ENCODE measurements at places on chromosomes 11 and 22. TPM values are rescaled to one million over a fixed set of nuclear protein-coding genes. Genes with fewer than 3 reads are reported as not detected.

The OR52I1 gene
- total RNA-seq = not detected

The PTGDR2 gene
- 3.3 TPM for total RNA-seq

The TMPRSS4 gene
- not detected for total RNA-seq

The OPCML gene
- 1.2 TPM for total RNA-seq

The CNTN5 gene
- 0.05 TPM for total RNA-seq

The P2RX6 gene
- 4.6 TPM for total RNA-seq

- peak overlapping the region; percentile 79 for H3K27ac ChIP-seq
- H3K36me3 ChIP-seq = no peaks in the 10 kb centered on the region
- H3K4me1 ChIP-seq = peaks cover 53% of the 10 kb centered on the region
- H3K27me3 ChIP-seq = no peaks in the 10 kb centered on the region
- DNase-seq = no peak
- no peak overlapping the region for H3K4me3 ChIP-seq
These were observed 111.2 kb downstream of the MICAL3 start for GRCh38 chr22:17912945-17913721.

The PDE2A gene
- 10.4 TPM for total RNA-seq

The EMID1 gene
- total RNA-seq = 0.42 TPM

- no peaks in the 10 kb centered on the region for H3K27me3 ChIP-seq
- no peaks in the 10 kb centered on the region for H3K36me3 ChIP-seq
- peaks cover 18% of the 10 kb centered on the region for H3K4me1 ChIP-seq
These were observed 24.2 kb downstream of the MRTFA start for GRCh38 chr22:40612291-40612751.

The MICAL2 gene
- total RNA-seq = 95.7 TPM

The GDPD4 gene
- total RNA-seq = not detected

- H3K36me3 ChIP-seq = no peaks in the 10 kb centered on the region
- peaks cover 5% of the 10 kb centered on the region for H3K4me1 ChIP-seq
- H3K27me3 ChIP-seq = no peaks in the 10 kb centered on the region
- DNase-seq = no peak
- H3K27ac ChIP-seq = no peak overlapping the region
These were observed 6.8 kb upstream of the POLR3H start for GRCh38 chr22:41550952-41551491.

DNA sequence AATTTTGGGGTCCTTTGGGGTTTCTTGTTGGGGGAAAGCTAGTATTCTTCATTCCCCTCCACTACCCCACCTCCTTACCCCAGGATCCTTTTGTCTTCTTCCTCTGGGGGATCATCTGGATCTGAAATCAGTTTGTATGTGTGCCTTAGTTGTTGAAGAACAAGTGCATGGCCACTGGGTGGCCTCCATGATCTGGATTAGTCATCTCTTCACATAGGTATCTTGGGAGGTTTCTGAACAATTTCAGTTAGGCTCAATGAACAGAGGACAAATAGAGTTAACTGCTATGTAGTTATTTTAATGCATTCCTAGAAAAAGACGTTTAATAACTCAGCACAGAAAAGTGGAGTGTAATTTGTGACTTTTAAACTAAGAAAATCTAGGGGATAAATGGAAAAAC lies 7.1 kb upstream of the VWA5A start:
- no peaks in the 10 kb centered on the region for H3K36me3 ChIP-seq
- DNase-seq = no peak
- H3K4me1 ChIP-seq = no peaks in the 10 kb centered on the region

GRCh38 chr22:47000888-47001287 lies 238.4 kb downstream of the TBC1D22A start:
- H3K27ac ChIP-seq = no peak overlapping the region
- H3K4me1 ChIP-seq = no peaks in the 10 kb centered on the region
- H3K4me3 ChIP-seq = no peak overlapping the region
- H3K36me3 ChIP-seq = peaks cover 5% of the 10 kb centered on the region

All from heart right ventricle (tissue), 16 donors.